Muscle of leg (tissue), 16 donors: ENCODE measurements at places on chromosomes 2 and 18. TPM values are rescaled to one million over a fixed set of nuclear protein-coding genes. Genes with fewer than 3 reads are reported as not detected.

DNA sequence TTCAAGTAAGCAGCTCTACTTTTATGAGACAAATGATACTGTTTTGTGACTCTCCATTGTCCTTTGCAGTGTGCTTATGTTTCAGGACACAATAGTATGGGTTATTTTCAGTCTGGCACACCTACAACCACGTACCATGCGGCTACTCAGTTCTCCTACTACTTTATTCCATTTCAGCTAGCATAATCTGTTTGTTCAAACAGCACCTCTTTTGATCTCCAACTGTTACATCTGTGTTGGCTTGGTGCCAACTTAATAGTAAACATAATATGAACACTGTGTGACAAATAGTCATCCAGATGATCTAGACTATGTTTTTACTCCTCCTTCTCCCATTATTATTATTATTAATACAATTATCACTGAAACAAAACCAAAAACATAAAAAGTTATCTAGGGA is 40.5 kb downstream of the MYO3B start:
- no peak overlapping the region for H3K4me3 ChIP-seq
- H3K27me3 ChIP-seq, result no peaks in the 10 kb centered on the region
- peak; percentile 19 for DNase-seq
- H3K36me3 ChIP-seq, result no peaks in the 10 kb centered on the region

DNA sequence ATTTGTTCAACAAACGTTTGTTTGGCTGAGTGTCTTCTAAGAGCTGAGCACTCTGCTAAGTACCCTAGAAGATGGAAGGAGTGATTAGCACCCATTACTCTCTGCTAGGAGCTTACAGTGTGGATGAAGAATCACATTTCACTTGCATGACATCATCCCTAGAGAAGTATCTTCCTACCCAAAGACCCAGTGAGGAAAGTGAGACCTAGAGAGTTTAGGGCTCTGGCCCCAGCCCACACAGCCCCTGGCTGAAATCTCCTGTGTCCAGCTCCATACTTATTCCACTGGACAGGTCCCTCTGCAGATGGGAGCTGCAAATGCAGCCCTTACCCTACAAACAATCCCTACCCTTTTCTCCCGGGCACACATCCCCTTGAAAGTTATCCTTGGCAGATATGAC is 26.8 kb upstream of the EPAS1 start:
- no peak for DNase-seq
- H3K4me1 ChIP-seq, result peaks cover 4% of the 10 kb centered on the region
- no peaks in the 10 kb centered on the region for H3K36me3 ChIP-seq
- H3K27ac ChIP-seq, result no peak overlapping the region

The TRIM43 gene
- total RNA-seq, result not detected

- H3K4me1 ChIP-seq, result peaks cover 46% of the 10 kb centered on the region
- peak overlapping the region; percentile 99 for H3K27ac ChIP-seq
- no peaks in the 10 kb centered on the region for H3K36me3 ChIP-seq
Observed at GRCh38 chr2:28391564-28392296, 928 bp upstream of the FOSL2 start.

The ZNF804A gene
- 0.09 TPM for total RNA-seq

The COBLL1 gene
- total RNA-seq, result 7.0 TPM

DNA sequence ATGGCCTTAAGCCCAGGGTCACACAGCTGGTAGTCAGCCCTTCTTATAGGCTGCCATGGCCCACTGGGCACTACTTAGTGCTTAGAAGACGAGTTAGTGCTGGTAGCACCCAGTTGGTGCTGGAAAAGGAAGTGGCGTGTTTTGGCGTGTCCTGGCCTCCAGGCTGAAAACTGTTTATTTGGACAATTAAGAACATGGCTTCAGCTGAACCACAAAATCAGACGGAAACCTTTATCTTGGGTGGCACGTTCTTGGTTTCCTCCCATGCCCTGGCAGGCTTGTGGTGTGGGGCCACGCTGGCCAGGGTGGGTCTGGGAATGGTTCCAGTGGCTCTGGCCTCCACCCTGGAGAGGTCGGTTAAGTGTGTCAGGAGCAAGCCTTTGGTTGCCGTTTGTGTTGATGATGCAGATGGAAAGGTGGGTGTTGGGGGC is 141.5 kb upstream of the HAAO start:
- H3K4me3 ChIP-seq, result no peak overlapping the region
- H3K27me3 ChIP-seq, result no peaks in the 10 kb centered on the region
- no peak overlapping the region for H3K27ac ChIP-seq
- no peak for DNase-seq

DNA sequence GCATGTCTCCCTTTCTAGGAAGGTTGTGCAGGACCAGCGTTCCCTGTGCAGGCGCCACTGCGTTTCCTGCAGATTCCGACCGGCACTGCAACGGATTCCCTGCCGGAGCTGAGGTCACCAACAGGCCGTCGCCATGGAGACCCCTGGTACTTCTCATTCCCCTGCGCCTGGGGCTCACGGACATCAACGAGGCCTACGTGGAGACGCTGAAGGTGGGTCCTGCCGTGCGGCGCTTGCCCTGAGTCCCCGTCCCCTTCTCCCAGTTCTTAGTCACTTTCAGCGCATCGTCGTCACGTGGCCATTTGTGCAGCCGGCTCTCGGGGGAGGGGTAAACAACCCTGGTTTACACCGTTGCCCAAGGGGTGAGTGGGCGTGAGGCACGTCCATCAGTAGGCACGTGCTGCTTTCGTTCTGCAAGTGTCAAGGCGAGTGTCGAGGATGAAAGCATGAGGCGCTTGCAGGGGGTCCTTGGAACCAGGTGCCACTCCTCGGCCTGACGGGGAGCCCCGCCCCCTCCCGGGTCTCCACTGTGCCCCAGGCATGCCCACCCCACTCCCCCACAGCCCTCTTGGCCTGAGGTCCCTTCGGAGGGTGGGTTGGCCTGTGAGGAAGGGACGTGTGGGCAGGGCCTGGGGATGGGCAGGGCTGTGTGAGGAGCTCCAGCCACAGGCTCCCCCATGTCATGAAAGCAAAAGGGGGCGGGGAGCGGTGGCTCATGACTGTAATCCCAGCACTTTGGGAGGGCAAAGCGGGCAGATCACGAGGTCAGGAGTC is 19.8 kb downstream of the DTYMK start:
- DNase-seq, result no peak
- peaks cover 59% of the 10 kb centered on the region for H3K36me3 ChIP-seq
- no peaks in the 10 kb centered on the region for H3K4me1 ChIP-seq
- H3K4me3 ChIP-seq, result no peak overlapping the region

GRCh38 chr18:61824733-61825363 is 68.0 kb downstream of the RNF152 start:
- no peak for DNase-seq
- no peaks in the 10 kb centered on the region for H3K36me3 ChIP-seq
- no peak overlapping the region for H3K27ac ChIP-seq
- H3K4me1 ChIP-seq, result no peaks in the 10 kb centered on the region

- DNase-seq, result no peak
- H3K27me3 ChIP-seq, result no peaks in the 10 kb centered on the region
- no peaks in the 10 kb centered on the region for H3K36me3 ChIP-seq
- peak overlapping the region; percentile 92 for H3K27ac ChIP-seq
Observed at GRCh38 chr18:9839853-9840252, 45.9 kb upstream of the TXNDC2 start.

GRCh38 chr2:72141032-72141645 is 6.5 kb downstream of the CYP26B1 start:
- DNase-seq, result no peak
- no peak overlapping the region for H3K4me3 ChIP-seq
- peaks cover 95% of the 10 kb centered on the region for H3K4me1 ChIP-seq
- no peak overlapping the region for H3K27ac ChIP-seq
- peaks cover 43% of the 10 kb centered on the region for H3K27me3 ChIP-seq

DNA sequence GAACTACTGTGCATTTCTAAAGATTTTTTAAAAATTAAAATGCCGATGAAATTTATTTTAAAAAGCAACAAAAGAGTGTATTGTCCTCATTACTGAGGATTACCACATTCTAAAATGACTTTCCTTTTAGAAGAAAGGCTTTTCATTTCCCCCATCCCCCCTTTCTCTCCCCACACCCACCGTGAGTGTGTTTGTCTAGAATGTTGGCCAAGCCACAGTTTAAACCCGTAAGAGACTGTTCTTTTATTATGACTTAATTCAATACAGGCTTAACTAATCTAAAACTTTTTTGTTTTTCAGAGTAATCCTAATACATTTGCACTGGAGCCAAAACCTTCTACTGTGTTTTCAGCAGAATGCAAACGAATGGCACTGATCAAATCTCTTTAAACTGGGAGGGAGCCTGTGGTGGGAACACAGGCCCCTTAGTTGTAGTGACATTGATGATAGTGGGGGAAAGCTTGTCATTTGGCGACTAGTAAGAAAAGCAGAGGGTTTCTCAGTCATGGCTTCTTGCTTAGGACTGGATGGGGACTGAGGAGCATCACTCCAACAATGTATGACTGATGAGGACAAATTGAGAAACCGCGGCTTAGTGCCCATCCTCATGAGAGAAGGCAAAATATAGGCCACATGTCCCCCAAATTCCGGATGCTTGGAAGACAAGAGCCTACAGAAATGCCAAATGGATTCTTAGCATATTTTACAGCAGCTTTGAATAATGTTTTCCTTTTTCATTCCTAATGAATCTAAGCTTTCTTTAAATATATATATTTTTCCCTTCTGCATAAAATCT is 154.0 kb upstream of the SMIM21 start:
- no peak overlapping the region for H3K4me3 ChIP-seq
- DNase-seq, result no peak
- no peaks in the 10 kb centered on the region for H3K4me1 ChIP-seq
- no peaks in the 10 kb centered on the region for H3K36me3 ChIP-seq
- no peaks in the 10 kb centered on the region for H3K27me3 ChIP-seq
- no peak overlapping the region for H3K27ac ChIP-seq

The HOXD1 gene
- 0.71 TPM for total RNA-seq

The ELMOD3 gene
- total RNA-seq, result 14.3 TPM

GRCh38 chr18:43661570-43661969 is 384.3 kb upstream of the SYT4 start:
- H3K4me3 ChIP-seq, result no peak overlapping the region
- H3K27ac ChIP-seq, result no peak overlapping the region
- DNase-seq, result no peak
- H3K4me1 ChIP-seq, result no peaks in the 10 kb centered on the region
- no peaks in the 10 kb centered on the region for H3K27me3 ChIP-seq

GRCh38 chr2:43511199-43511598 is 84.6 kb downstream of the THADA start:
- peaks cover 6% of the 10 kb centered on the region for H3K36me3 ChIP-seq
- H3K4me1 ChIP-seq, result peaks cover 3% of the 10 kb centered on the region
- H3K27me3 ChIP-seq, result no peaks in the 10 kb centered on the region

GRCh38 chr2:38835990-38836389 is 39.7 kb downstream of the DHX57 start:
- no peaks in the 10 kb centered on the region for H3K27me3 ChIP-seq
- peak; percentile 72 for DNase-seq
- H3K36me3 ChIP-seq, result peaks cover 36% of the 10 kb centered on the region
- H3K4me1 ChIP-seq, result no peaks in the 10 kb centered on the region
- H3K27ac ChIP-seq, result no peak overlapping the region

- no peak overlapping the region for H3K4me3 ChIP-seq
- H3K27ac ChIP-seq, result no peak overlapping the region
- H3K36me3 ChIP-seq, result no peaks in the 10 kb centered on the region
- H3K4me1 ChIP-seq, result no peaks in the 10 kb centered on the region
- no peaks in the 10 kb centered on the region for H3K27me3 ChIP-seq
Observed at GRCh38 chr18:67142604-67143003, 373.9 kb downstream of the DSEL start.

DNA sequence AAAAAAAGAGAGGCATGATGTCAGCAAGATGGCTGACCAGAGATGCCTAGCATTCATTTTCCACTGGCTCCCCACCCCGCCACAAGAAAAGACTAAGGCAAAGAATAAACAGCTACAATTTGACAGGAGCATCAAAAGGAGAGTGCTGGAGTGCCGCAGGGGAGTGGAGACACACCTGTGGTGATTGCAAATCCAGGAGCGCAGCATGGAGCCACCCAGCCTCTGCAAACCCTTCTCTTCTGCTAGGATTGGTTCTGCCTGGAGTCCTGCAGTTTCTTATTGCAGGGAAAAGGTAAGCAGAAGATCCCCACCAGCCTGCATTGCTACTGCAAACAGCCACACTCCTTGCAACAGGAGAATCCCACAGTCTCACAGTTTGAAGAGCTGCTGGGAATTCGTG is 26.1 kb downstream of the BOLL start:
- no peak for DNase-seq
- H3K36me3 ChIP-seq, result no peaks in the 10 kb centered on the region
- H3K27ac ChIP-seq, result no peak overlapping the region

DNA sequence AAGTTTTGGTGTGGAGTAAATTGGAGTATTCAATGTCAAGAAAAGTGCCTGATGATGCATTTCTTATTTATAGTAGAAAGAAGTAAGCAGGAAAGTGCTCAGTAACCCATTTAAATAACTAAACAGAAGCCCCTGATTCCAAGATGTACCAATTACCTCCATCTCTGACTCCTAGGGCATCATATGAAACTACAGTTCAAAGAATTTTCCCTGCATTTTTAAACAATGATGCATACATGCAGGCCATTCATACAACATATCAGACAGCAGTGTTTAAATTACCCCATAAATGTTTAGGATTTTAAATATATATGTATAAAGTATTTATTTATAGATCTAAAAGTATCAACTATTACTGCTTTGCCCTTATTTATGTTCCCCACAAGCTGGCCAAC is 36.2 kb downstream of the FTCDNL1 start:
- no peak for DNase-seq
- no peaks in the 10 kb centered on the region for H3K27me3 ChIP-seq
- no peaks in the 10 kb centered on the region for H3K36me3 ChIP-seq

The GCG gene
- total RNA-seq, result 16.6 TPM

DNA sequence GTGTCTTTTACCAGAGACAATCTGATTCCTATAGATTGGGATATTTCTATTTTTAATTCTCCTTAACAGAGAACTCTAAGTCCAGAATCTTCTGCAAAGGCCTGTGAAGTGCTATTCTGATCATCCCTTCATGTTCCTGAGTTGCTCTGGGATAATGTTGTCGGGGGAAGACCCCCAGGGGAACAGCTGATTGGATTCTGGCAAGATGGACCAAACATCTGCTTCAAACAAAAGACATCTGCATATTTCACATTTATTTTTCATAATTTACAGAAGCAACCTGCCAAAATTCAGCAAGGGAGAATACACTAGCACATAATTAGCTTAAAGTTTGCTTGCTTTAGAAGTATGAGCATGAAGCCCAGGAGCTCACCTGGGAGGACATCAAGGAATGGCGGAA is 116.0 kb upstream of the ETAA1 start:
- no peak overlapping the region for H3K4me3 ChIP-seq
- DNase-seq, result peak; percentile 71
- no peak overlapping the region for H3K27ac ChIP-seq
- no peaks in the 10 kb centered on the region for H3K27me3 ChIP-seq
- peaks cover 3% of the 10 kb centered on the region for H3K4me1 ChIP-seq

The TYMS gene
- total RNA-seq, result 19.7 TPM

- no peak overlapping the region for H3K27ac ChIP-seq
- no peaks in the 10 kb centered on the region for H3K36me3 ChIP-seq
- H3K4me3 ChIP-seq, result no peak overlapping the region
- peaks cover 5% of the 10 kb centered on the region for H3K4me1 ChIP-seq
- peak; percentile 20 for DNase-seq
- no peaks in the 10 kb centered on the region for H3K27me3 ChIP-seq
Observed at GRCh38 chr2:10883801-10884478, 27.8 kb upstream of the KCNF1 start.

- H3K4me1 ChIP-seq, result no peaks in the 10 kb centered on the region
- peak; percentile 8 for DNase-seq
- no peaks in the 10 kb centered on the region for H3K27me3 ChIP-seq
Observed at GRCh38 chr2:17578466-17578928, 38.0 kb downstream of the VSNL1 start.

GRCh38 chr2:150427298-150427697 is 60.2 kb downstream of the RND3 start:
- H3K27me3 ChIP-seq, result no peaks in the 10 kb centered on the region
- DNase-seq, result no peak
- H3K4me1 ChIP-seq, result no peaks in the 10 kb centered on the region

The FAM237A gene
- total RNA-seq, result not detected

The HOXD9 gene
- total RNA-seq, result 0.75 TPM
